Hepatocyte (in vitro differentiated cells): ENCODE measurements at places on chromosomes 5 and 9.

DNA sequence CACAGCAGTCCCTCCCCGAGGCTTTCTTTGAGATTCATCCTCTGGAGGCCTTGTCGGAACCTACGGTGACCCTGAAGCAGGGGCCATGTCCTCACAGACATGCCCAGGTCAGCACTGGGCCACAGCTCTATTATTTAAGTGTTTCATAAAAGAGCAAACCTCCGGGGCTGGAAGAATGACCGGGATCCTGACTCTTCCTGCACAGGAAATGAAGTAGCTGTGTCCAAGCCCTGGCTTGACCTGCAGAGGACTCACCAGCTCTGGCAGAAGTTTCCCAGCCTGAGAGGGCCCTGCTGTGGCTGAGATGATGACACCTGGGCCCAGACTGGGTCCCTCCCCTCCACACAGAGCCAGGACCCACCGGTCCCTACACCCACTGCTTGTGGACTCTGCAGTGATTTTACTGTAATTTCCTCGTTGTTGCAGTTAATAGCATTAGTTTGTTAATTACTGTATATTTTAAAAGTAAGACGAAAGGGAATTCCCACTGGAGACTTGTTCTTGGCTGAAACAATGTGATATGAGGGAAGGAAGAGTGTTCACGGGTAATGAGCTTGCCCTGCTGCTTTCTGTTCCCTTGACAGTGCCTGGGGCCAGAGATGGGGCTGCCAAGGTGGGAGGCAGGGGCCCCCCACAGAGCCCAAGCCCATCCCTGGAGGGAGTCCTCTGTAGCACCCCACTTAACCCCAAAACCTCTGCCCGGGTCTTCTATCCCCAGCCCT lies 72.2 kb downstream of the PCDH1 start:
- no peak for DNase-seq

DNA sequence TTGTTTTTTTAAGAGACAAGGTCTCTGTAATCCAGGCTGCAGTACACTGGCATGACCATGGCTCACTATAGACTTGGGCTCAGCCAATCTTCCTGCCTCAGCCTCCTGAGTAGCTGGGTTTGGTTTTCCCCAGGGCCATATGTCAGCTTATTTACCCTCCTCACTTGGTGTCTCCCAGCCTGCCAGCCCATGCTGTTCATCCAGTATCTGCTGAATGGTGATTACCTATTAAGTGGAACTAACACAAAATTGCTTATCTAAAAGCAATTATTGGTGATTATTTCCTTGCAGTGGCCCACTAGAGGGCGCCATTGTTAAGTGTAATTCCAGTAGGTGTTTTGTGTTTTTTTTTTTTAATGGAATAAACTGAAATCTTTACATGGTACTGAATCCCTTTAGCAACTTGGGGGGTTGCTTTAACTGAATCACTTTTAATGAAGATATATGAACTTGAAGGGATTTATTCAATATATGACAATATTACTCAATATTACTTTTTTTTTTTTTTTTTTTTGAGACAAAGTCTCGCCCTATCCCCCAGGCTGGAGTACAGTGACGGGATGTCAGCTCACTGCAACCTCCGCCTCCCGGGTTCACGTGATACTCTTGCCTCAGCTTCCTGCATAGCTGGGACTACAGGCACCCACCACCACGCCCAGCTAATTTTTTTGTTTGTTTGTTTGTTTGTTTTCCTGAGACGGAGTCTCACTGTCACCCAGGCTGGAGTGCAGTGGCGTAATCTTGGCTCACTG lies 13.8 kb downstream of the EXOSC2 start:
- peak; percentile 84 for DNase-seq

GRCh38 chr5:6682239-6682638 lies 31.0 kb upstream of the TENT4A start:
- DNase-seq = no peak

DNA sequence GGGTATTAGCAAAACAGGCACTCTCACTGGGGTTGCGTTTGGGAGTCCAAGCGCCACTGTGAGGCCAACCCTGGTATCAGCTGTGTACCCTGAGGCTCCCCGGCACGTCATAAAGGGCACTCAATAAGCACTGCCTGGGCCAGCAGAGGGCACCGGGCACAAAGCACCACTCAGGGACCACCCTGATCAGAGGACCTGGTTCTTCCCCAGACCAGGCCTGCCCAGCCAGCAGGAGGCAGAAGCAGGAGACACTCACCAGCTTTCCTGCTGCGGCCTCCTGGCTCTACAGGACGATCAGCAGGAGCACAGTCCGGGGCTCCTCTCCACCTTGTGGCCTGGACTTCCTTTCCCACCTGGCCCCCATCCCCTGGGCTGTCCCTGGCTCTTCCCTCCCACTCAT lies 12.6 kb downstream of the MGAT1 start:
- DNase-seq = no peak

GRCh38 chr5:64530076-64530475 lies 24.3 kb downstream of the RGS7BP start:
- no peak for DNase-seq

DNA sequence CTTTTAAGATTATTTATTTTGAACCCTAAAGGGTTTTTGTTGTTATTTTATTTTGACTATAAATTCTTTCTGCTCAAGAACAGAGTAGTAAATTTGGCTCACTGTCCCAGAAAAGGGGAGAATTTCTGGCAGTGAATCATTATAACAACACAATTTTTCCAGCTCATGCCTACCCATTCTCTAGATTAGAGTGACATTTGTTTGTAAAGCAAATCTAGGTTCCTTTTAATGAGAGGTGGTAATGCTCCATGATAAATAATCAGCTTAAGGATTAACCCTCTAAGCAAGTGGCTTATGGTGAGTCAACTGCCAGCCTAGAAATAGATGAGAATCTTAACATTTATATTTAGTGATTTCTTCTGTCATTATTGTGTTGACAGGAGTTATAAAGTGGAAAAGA lies 409.2 kb downstream of the NFIB start:
- DNase-seq = no peak

GRCh38 chr5:8686707-8687106 lies 817.8 kb downstream of the MTRR start:
- no peak for DNase-seq

DNA sequence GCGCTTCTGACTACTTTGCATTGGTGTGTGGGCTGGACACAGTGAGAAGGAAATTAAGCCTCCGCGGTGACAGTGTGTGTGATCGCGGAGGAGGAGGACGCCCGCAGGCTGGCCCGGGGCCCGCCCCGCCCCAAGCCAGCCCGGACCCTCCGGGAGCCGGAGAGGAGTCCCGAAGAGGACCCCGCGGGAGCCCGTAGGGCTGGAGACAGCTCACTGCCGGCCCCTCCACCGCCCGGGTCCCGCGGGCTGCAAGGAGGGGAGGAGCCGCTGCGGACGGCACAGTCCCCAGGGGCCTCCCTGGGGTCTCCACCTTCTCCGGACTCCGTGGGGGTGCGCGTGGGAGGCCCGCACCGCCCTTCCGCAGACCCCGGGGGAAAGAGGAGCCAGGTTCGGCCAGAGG lies 146.4 kb upstream of the ERCC6L2 start:
- no peak for DNase-seq

- DNase-seq = no peak
These were observed 69.4 kb downstream of the C9orf50 start for GRCh38 chr9:129551393-129551973.

- peak; percentile 70 for DNase-seq
These were observed 53.4 kb downstream of the ROR2 start for GRCh38 chr9:91896513-91897121.

- DNase-seq = no peak
These were observed 205.1 kb downstream of the RAB3C start for GRCh38 chr5:58787987-58788386.

DNA sequence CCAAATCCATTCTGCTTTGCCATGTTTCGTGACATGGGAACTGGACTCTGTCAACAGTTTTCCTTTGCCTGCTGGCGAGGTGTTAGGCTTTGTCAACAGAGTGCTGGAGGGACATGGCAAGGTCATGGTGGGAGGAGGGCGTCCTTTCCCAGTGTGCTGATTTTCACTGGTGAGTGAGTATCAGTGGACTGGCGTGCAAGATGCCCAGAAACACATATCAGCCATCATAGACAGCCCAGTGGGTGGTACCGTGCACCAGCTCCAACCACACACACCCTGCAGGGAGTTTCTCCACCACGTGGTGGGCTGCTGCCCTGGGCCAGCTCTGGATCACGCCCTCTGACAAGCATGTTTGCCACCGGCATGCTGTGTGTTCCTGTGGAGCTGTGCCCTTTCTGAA lies 50.0 kb upstream of the ABL1 start:
- DNase-seq = no peak

- no peak for DNase-seq
These were observed 29.1 kb downstream of the LMX1B start for GRCh38 chr9:126642839-126643238.

- no peak for DNase-seq
These were observed 32.0 kb downstream of the CPEB4 start for GRCh38 chr5:173920024-173920753.

- no peak for DNase-seq
These were observed 115.7 kb upstream of the MPDZ start for GRCh38 chr9:13395156-13395555.

GRCh38 chr9:121294151-121294743 lies 26.3 kb downstream of the GSN start:
- DNase-seq = no peak

DNA sequence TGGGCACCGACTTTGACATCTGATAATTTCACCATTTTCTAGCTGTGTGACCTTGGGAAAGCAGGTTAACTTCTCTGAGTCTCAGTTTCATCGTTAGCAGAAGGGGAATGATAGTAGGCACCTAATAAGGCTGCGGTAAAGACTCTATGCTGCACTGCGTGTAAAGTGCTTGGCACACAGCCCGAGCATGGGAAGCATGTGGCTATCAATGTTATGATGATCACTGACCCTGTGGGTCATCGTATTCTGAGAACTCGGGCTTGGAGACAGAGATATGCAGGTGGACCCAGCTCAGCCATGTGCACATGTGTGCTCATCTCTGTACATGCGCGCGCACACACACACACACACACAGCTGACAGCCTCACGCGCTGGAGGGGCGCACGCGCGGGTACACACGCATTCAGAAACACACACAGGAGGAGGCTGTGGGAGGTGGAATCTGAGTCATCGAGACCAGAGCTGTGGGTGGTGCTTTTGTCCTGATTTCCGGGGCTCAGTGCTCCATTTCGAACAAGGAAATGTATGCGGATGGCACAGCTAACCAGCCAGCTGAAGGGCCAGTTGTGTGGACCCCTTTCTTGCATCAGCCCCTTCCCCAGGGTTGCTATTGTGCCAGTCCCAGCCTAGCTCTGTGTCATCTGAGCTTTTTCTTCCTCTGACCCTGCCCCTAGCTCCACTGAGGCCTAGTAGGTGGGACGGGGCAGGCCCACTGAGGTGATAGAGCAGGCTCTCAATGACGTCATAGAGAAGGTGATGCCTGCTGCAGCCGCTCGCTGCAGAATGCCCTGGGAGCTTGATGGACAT lies 11.1 kb upstream of the ARAP3 start:
- no peak for DNase-seq

- DNase-seq = no peak
These were observed 45.0 kb upstream of the TNFSF15 start for GRCh38 chr9:114850871-114851270.

- no peak for DNase-seq
These were observed 102.6 kb downstream of the ARHGAP26 start for GRCh38 chr5:142872795-142873194.

- DNase-seq = no peak
These were observed 70.0 kb downstream of the LMNB1 start for GRCh38 chr5:126846744-126847455.

DNA sequence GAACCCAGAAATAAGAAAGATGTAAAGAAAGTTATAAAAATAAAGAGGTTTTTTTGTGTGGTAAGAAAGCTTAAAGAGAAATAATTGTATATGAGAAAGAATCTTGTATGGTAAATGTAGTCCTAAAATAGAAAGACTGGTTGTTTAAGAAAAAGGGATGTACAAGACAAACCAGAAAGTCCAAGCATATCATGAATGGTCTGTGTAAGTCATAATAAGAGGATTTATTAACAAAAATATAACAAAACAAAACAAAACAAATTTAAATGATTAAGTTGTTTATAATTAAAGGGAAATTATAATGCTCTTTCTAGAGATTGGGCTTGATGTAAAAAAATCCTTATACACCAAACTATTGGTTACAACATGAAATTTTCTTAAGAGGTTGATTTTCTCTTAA lies 590.4 kb upstream of the PTGER4 start:
- DNase-seq = no peak

- no peak for DNase-seq
These were observed 69.0 kb downstream of the ALDH1A1 start for GRCh38 chr9:72883875-72884274.

- DNase-seq = no peak
These were observed 778.1 kb downstream of the SEMA5A start for GRCh38 chr5:8767746-8768145.

GRCh38 chr5:154761046-154761736 lies 6.0 kb downstream of the LARP1 start:
- no peak for DNase-seq

DNA sequence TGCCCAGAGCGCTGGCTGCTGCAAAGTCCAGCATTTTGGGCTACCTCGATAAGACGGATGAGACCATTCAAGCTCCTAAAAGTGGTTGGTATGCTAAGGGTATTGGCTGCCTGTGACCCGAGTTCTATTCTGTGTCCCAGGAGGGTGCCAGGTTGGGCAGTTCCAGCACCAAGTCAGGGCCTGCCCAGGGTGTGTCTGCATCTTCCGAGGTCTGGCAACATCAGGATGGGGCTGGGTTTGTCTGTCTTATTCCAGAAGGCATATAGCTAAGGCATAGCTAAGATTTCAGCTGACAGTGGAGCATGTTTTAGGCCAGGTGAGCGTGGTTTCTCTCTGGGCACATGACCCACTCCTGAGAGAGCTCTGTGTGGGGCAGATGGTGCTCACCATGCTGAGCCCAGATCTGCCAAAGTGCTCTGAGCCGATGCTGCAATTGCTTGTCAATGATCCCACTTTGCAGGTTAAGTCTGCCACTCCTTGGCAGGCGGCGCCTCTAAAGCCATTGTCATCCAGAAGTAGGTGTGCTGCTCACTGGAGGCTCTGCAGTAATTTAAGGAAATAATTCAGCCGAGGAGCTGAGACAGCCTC lies 7.8 kb downstream of the SLC9A3 start:
- DNase-seq = no peak

DNA sequence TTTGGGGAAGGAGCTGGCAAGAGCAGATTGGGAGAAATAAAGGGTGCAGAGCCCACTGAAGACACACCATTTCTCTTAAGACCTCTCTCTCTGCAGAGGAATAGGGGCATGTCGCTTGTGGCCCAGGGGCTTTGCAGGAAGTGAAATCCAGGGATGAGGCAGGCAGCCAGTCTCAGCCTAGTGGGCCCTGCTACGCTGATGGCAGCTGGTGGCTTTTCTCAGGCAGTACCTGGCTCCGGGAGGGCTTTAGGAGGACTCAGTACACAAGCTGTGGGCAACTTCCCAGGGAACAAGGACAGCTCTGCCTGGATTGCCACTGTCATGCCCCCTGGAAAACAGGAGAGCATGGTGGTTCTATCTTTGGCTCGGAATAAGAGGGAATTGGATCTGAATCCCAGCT lies 76.2 kb upstream of the NEURL1B start:
- no peak for DNase-seq

GRCh38 chr9:127470662-127471061 lies 19.4 kb downstream of the LRSAM1 start:
- DNase-seq = no peak

GRCh38 chr9:100084734-100085133 lies 14.1 kb downstream of the ERP44 start:
- DNase-seq = no peak
